ENCODE measurements at places on chromosomes 5 and 9.

DNA sequence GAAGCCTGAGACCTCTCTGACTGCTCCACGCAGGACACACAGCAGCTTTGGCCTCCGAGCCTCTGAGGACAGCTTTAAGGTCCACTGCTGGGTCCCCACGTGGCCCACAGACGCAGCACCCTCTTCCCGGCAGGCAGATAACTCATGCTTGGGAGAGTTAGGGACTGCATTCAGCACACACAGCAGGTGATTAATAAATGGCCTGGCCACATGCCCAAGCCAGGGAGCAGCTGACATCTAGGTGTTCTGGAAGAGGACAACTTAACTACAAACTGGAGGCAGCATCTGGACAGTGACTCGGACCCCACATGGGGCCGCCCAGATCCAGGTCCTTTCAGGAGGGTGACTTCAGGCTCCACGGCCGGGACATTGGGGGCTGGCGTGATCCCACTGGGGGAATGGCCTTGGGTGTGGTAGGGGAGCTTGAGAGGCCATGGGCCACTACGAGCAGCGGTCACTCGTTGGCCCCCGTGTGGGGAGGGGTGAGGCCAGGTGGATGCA is 11.3 kb downstream of the NINJ1 start:
- no peak for DNase-seq

- peak; percentile 82 for DNase-seq
These were observed at the start of gene KDM3B for GRCh38 chr5:138352071-138352721. Gene KDM3B (plus strand): TSS chr5:138352685. CDS start chr5:138352796, 111 bp downstream.

GRCh38 chr5:95081500-95081960 is 203.4 kb downstream of the MCTP1 start:
- DNase-seq, result no peak

DNA sequence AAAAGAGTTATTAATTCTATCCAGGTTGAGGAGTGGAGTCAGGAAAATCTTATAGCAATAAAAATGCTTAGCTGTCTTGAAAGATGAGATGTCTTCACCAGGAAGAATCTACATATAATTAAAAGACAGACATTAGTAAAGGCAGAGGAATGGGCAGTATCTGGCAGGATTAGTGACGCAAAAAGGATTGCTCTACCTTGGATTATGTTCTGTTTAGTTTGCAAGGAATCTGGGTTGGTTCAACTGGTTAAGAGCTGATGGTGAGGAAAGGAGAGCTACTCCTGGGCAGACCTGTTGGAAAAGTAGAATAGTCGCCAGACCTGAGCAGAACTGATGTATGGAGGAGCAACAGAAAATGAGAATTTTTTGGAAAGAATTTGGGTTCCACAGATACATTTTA is 318.5 kb downstream of the ADGRV1 start:
- no peak for DNase-seq

DNA sequence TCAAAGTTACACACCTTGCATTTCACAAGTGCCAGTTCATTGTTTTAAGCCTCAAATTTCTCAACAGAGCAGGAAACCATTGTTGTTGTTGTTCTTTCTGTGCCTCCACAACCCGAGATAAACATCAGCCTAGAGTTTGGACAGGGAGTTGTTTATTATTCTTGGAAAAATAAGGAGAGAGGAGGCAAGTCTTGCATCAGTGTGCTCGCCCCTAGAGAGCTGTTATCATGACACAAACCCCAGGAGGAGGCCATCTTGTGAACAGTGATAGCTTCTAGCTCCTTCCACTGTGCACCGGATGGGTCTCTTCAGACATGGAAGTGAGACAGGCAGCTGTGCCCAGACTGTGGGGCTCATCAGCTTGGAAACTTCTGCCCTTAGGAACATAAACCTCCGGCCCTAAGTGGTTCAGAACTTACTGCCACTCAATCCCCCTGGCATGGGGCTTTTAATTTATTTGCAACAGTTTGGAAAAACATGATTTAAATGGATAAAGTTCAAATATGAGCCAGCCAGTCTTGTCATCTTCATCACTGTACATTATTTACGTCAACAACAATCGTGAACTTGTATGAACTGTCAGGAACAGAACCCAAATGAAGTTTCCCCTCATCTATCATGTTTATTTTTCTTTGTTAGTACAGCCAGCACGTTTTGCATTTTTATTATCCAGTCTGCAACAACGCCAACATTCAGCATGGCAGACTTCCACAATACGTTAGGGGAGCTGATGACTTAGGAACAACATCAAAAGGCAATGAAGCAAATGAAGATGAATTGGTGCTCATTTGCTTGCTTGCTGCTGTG is 181.7 kb upstream of the S1PR3 start:
- no peak for DNase-seq

GRCh38 chr5:113338628-113339027 is 96.2 kb downstream of the TSSK1B start:
- DNase-seq, result no peak

GRCh38 chr5:76219636-76220035 is 136.5 kb downstream of the SV2C start:
- DNase-seq, result no peak

DNA sequence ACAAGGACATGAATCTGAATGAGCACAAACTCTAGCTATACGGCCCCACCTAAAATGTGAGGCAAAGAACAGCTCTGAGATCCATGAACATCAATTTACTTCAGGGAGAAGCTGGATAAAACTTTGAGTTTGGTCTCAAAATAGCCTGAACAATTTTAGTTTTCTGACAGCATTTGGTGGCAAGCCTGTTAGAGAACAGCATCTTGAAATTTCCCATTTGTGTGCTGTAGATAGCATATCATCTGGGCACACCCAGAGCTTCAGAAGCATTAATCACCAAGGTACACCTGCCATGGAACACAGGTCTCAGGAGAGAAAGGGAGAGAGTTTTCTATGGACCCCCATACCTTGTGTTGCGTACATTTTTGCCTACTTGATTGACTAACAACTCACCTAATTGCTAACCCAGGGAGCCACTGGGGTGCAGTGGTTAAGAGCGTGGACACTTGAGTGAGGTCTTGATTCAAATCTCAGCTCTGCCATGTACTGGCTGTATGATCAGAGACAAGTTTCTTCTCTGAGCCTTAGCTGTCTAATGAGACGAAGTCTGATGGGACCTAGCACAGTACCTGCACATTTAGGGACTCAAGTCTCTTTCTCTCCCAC is 264.9 kb downstream of the PIK3R1 start:
- DNase-seq, result no peak

- DNase-seq, result no peak
These were observed 585.7 kb upstream of the ZNF608 start for GRCh38 chr5:125331987-125332598.

GRCh38 chr5:146967646-146968045 is 89.1 kb upstream of the PPP2R2B start:
- no peak for DNase-seq

- no peak for DNase-seq
These were observed 6.8 kb upstream of the TOR2A start for GRCh38 chr9:127741831-127742434.

DNA sequence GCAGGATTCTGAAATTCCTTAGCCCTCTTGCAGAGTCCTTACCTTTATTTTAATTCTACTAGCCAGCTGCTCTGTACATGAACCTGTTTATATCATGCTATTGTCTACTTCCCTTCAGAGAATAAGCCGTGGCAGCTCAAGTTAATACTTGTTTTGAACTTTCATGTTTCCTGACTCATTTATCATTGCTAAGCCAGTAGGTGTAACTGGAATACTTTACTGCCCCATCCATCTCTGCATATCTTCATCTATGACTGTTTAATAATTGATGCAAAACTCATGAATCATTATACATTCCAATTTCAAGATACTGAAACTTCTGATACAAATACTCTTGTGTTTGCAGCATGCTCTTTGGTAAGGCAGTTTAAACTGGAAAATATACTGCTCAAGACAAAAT is 174.7 kb downstream of the PPP2R2B start:
- no peak for DNase-seq

DNA sequence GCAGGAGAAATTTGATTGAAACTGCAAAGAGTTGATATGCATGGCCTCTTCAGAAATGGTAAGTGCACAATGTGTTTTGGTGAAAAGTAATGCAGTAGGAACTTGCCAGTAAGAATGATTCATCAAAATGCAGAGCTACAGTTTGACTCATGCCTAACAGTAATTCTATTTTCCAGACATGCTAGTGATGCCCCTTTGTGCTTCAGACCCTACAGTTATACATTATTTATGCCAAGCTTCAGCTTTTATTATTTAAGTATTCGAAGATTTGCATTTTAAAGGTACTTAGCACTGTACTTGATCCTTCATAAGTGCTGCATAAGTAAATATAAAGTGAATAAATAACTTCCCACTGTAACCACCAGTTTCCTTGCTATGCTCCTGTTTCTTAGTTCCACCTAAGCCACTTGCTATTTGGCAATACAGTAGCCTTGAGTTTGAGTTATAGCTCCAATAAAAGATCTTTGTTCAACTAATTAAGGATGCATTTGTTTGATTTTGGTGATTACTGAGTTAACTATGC is 3.6 kb upstream of the SPATA31E1 start:
- DNase-seq, result no peak

- DNase-seq, result no peak
These were observed 24.1 kb downstream of the RIGI start for GRCh38 chr9:32501868-32502267.

DNA sequence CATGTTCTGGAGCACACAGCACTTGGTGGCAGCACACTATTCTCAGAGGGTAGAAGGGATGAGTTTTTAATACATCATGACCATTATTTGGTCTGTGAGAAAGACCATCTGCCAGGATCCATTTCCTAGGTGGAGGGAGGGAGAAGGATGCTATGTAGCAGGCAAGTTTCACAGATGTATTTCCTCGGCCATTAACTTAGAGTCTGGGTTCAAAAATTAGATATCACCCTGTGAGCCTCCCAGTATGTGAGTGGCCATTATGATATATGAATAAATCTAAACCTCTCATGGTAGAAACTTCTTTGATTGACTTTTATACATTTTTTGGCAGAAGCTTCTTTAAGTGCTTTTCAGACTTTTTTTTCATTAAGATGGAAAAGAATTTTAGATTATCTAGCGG is 133.9 kb downstream of the SREK1 start:
- DNase-seq, result no peak

- DNase-seq, result no peak
These were observed 291.1 kb upstream of the PDE4D start for GRCh38 chr5:60184606-60185005.

GRCh38 chr5:12292610-12293204 is 388.5 kb upstream of the CTNND2 start:
- no peak for DNase-seq

DNA sequence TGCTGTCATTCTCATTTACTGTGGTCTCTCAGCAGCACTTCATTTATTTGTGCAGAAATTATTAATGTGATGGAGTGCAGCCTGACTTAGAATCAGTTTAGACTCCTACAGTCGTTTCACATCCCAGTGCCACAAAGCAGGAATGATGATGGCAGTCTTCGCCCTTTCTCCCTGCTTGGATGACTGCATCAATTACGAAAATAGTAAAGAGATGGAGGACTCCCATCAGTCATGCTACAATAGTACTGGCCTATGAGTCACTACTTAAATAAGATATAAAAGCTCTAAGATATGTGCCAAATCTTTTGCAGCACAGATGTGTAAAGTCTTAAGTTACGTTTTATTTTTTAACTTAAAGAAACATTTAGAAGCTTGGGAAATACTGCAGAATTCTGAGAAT is 263.9 kb downstream of the CHSY3 start:
- no peak for DNase-seq

- DNase-seq, result no peak
These were observed 510.0 kb downstream of the GADD45G start for GRCh38 chr9:90114641-90115425.

DNA sequence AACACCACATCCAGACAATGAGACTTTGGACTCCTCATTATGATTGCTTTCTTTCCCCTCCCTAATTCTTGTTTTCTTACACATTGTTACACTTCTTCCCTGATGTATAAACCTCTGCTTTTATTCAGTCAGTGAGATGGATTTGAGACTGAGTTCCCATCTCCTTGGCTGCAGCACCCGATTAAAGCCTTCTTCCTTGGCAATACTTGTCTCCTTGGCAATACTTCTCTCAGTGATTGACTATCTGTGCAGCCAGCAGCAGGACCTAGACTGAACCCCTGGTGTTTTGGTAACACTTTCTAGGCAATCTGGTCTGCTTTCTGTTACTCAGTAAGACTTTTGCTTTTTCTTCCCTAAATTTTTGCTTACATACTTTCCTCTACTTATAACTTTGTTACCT is 492.8 kb upstream of the SMC2 start:
- no peak for DNase-seq

DNA sequence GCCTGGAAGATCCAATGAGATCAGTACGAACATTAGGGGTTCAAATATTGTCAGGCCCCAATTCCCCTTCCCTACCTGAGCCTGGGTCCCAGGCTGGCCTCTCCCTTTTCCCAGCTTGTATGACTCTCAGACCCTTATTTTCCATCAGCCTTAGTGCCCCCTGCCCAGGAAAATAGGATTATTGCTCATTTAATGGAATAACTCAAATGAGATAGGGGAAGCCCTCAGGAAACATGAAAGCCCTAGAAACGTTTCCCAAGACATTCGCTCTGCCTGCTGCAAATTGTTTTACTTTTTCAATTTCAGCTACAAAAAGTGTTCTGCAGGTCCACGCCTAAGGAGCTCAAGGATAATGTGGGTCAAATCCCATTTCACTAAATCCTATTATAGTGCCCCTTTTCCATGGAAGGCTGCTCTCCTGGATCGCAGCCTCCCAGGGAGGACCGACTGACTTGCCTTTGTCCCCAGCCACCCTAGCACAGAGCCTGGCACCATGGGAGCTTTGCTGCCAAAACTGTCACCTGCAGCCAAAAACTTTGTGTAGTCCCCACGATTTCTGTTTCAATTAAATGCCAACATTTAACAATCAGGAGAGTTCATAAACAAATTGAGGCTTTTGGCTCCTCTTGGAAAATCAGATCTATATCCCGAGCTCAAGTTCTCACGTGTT is 46.9 kb downstream of the THOC3 start:
- no peak for DNase-seq

GRCh38 chr5:177233206-177233605 is 70.3 kb downstream of the RAB24 start:
- DNase-seq, result no peak

DNA sequence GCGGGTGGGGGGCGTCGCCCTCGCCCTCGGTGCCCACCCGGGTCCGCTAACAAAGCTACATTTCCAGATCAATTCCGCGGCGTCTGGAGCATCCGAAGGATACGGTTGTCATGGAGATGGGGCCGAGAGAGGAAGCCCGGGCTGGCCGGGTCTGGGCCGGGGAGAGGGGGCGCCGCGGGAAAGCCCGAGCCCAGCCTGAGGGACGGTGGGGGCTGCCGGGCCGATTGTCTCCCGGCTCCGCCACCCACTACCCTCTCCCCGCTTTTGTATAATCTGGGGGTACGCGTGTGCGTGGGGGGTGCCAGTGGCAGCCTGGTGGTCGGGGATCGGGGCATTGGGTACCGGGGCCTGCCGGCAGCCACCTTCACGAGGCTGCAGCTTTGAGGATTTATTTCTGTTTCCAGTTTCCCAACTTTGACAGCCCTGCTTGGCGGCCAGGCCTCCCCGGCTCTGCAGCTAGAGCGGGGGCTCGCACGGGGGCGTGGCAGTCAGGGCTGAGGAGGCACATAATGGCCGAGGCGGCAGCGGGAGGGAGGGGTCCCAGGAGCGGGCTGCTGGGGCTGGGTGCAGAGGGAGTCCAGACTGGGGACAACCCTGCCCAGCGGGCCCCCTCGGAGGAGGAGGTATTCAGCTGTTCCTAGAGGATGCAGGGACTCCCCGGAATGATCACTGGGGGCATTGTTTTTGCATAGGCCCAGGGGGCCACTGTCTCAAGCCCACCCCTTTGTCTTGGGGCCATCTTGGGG is 626 bp downstream of the PSD2 start:
- DNase-seq, result no peak

Data from stimulated activated CD8-positive, alpha-beta memory T cell treated with anti-CD3 and anti-CD28 coated beads, Interleukin-4, amount 100 ng/mL, for 1 hour (primary cell).